ENCODE measurements at places on chromosomes 7 and 10.

DNA sequence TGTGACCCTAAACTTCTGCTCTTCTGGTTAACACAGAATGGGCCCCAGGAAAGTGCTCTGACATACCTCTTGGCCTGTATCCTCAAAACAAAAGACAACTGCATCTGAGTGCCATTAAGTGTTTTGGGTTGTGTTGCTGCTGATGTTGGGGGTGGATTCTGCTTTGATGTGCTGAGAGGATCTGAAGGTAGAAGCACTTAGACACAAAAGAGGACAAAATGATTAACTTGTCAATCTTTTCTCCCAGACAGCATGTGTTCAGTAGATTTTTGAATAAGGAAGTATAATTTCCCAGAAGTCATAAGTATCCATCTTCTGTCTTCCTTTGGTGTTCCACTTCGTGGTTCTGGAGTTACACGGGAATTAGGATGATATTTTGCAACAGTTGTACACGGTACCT lies 16.1 kb upstream of the TMEM178B start:
- peaks cover 16% of the 10 kb centered on the region for H3K4me1 ChIP-seq
- peaks cover 1% of the 10 kb centered on the region for H3K36me3 ChIP-seq
- no peak overlapping the region for H3K27ac ChIP-seq

DNA sequence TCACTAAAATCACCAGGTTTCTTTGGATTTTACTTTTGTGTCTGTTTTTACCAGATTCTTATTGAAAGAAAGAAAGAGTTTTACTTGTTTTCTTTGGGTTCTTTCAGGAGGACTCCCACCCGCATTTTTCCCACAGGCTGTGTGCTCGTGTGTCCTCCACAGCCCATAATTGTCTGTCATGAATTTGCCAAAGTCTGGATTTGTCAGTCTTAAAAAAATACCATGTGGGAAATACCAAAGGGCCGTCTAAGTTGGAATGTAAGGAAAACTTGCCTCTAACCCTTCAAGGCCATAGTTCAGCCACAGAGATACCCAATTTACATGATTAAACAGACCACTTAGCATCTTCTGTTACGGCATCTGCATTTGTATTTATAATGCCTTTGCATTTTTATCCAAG lies 41.3 kb upstream of the INHBA start:
- DNase-seq: no peak
- no peak overlapping the region for H3K27ac ChIP-seq
- no peaks in the 10 kb centered on the region for H3K4me1 ChIP-seq
- no peak overlapping the region for H3K4me3 ChIP-seq
- H3K36me3 ChIP-seq: no peaks in the 10 kb centered on the region
- H3K27me3 ChIP-seq: no peaks in the 10 kb centered on the region

DNA sequence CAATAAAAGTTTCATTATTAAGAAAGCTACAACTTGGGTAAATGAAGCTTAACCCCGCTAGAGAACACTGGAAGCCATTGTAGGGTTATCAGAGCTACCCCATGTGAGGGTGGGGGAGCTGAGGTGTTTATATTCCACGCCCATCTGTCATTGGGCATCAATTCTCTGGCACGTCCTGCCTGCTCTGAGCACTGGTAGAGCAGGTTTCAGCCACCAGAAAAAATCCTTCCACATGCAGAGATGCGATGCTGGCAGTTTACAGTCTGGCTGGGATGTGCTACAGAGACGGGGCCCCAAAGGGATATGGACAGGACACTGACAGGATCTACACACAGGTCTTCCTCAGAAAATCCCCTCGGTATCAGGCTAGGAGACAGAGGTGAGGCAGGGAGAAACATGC lies 15.9 kb upstream of the RAPGEF5 start:
- H3K27ac ChIP-seq: no peak overlapping the region
- no peak overlapping the region for H3K4me3 ChIP-seq
- no peaks in the 10 kb centered on the region for H3K4me1 ChIP-seq
- H3K27me3 ChIP-seq: peaks cover 3% of the 10 kb centered on the region

- H3K4me1 ChIP-seq: peaks cover 45% of the 10 kb centered on the region
- H3K27me3 ChIP-seq: no peaks in the 10 kb centered on the region
- no peak overlapping the region for H3K4me3 ChIP-seq
- H3K27ac ChIP-seq: peak overlapping the region; percentile 30
- no peak for DNase-seq
Measured at GRCh38 chr7:149022756-149023360, 5.4 kb downstream of the PDIA4 start.

GRCh38 chr7:37482953-37483352 lies 34.3 kb upstream of the ELMO1 start:
- no peak overlapping the region for H3K27ac ChIP-seq
- no peak for DNase-seq
- H3K4me3 ChIP-seq: no peak overlapping the region
- H3K4me1 ChIP-seq: no peaks in the 10 kb centered on the region
- H3K27me3 ChIP-seq: peaks cover 4% of the 10 kb centered on the region

- peaks cover 47% of the 10 kb centered on the region for H3K4me1 ChIP-seq
- peaks cover 10% of the 10 kb centered on the region for H3K36me3 ChIP-seq
- no peak overlapping the region for H3K27ac ChIP-seq
- H3K4me3 ChIP-seq: no peak overlapping the region
- peaks cover 17% of the 10 kb centered on the region for H3K27me3 ChIP-seq
- no peak for DNase-seq
Measured at GRCh38 chr7:22700559-22701002, 26.4 kb upstream of the IL6 start.

- H3K4me1 ChIP-seq: no peaks in the 10 kb centered on the region
- H3K27ac ChIP-seq: no peak overlapping the region
- no peak overlapping the region for H3K4me3 ChIP-seq
Measured at GRCh38 chr10:64080071-64080470, 558.9 kb downstream of the REEP3 start.

GRCh38 chr10:14010101-14010558 lies 320.6 kb downstream of the FRMD4A start:
- peaks cover 44% of the 10 kb centered on the region for H3K4me1 ChIP-seq
- H3K4me3 ChIP-seq: peak overlapping the region; percentile 72
- no peak for DNase-seq
- H3K36me3 ChIP-seq: peaks cover 1% of the 10 kb centered on the region
- H3K27ac ChIP-seq: peak overlapping the region; percentile 93

GRCh38 chr10:42962110-42962901 lies 114.6 kb upstream of the RET start:
- H3K36me3 ChIP-seq: no peaks in the 10 kb centered on the region
- no peak for DNase-seq
- no peak overlapping the region for H3K27ac ChIP-seq
- no peaks in the 10 kb centered on the region for H3K4me1 ChIP-seq

DNA sequence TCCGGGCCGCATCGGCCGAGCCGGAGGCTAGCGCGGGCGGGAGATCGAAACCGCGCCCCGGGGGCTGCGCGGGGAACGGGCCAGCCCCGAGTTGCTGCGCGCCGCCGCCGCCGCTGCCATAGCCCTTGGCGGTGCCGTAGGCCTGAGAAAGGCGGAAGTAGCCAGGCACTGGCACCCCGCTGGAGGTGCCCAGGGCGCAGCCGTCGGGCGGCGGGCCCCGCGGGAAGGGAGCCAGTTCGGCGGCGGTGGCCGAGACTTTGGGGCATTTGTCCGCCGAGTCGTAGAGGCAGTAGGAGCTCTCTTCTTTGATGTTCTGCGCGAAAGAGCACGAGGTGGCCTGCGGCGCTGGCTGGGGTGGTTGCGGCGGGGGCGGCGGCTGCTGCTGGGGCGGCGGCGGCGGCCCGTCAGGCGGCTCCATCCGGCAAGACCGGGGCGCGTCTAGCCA lies 587 bp downstream of the HOXA10 start:
- H3K4me1 ChIP-seq: peaks cover 10% of the 10 kb centered on the region
- H3K27ac ChIP-seq: no peak overlapping the region
- H3K36me3 ChIP-seq: peaks cover 8% of the 10 kb centered on the region
- H3K27me3 ChIP-seq: peaks cover 98% of the 10 kb centered on the region
- peak; percentile 21 for DNase-seq

DNA sequence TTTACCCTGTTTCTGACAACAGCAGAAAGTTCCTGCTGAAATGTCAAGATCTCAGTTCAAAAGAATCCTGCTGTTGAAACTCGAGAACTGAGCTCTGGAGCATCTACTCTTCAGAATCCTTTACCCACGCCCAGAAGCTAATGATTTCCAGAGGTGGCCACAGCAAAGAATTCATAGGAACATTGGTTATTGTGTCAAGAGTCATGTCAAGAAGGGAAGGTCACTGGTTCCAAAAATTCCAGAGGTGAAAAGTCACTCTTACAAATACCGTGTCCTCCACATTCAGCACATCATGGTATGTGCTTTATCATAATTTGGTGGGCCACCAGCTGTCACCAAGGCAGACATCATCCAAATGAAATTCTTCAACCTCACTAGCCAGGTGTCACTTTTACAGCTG lies 394.4 kb upstream of the NPVF start:
- H3K4me1 ChIP-seq: peaks cover 17% of the 10 kb centered on the region
- DNase-seq: no peak
- no peaks in the 10 kb centered on the region for H3K36me3 ChIP-seq
- peaks cover 5% of the 10 kb centered on the region for H3K27me3 ChIP-seq

DNA sequence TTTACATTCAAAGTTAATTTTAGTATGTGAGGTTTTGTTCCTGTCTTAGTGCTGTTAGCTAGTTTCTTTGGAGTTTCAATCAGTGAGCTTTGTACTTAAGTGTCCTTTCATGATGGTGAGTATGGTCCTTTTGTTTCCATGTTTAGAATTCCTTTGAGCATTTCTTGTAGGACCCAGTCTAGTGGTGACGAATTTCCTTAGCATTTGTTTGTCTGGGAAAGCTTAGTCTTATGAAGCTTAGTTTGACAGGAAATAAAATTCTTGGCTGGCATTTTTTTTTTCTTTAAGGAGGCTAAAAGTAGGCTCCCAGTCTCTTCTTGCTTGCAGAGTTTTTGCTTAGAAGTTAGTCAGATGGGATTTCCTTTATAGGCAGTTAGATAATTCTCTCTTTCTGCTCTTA lies 209.2 kb upstream of the SEMA3C start:
- H3K27ac ChIP-seq: no peak overlapping the region
- no peaks in the 10 kb centered on the region for H3K4me1 ChIP-seq
- H3K4me3 ChIP-seq: no peak overlapping the region
- no peaks in the 10 kb centered on the region for H3K27me3 ChIP-seq

DNA sequence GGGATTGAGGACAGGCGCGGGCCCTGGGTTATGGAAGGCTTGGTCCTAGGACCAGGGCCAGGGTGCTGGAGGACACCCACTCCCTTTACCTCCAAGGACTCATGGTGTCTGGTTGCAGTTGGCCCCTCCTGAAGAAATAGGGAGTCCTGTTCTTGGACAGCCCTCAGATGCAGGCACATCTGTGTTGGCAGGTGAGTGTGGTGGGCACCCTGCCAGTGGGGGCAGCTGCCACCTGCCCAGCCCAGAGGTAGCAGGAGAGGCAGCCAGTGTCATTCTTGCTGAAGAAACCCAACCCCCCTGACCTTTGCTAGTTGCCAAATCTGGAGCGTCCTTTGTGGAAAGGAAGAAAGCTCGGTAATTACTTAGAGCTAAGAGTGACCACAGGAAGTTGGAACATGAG lies 8.3 kb downstream of the GALNT17 start:
- no peak overlapping the region for H3K27ac ChIP-seq
- peaks cover 1% of the 10 kb centered on the region for H3K36me3 ChIP-seq
- no peak overlapping the region for H3K4me3 ChIP-seq
- DNase-seq: no peak

DNA sequence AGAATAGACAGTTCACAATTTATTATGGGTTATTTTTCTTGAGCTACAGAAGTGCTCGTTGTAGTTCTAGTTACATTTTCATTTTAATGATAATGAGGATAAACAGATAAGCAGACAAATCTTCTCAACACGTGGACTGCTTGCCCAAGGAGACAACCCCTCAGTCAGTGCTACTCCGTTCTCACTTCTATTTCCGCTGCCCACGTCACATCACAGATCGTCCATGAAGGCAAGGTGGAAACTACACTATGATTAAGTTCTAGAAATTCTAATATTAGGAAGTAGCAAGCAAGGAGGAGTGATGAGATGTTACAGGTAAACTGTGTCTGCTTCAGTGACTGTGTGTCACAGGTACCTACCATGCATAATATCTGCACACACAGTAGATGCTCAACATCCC lies 210.5 kb downstream of the CHCHD3 start:
- H3K4me1 ChIP-seq: peaks cover 5% of the 10 kb centered on the region
- DNase-seq: no peak
- no peaks in the 10 kb centered on the region for H3K27me3 ChIP-seq
- no peak overlapping the region for H3K27ac ChIP-seq
- H3K36me3 ChIP-seq: no peaks in the 10 kb centered on the region

GRCh38 chr7:7103343-7104313 lies 78.7 kb upstream of the C1GALT1 start:
- no peak overlapping the region for H3K27ac ChIP-seq
- H3K36me3 ChIP-seq: no peaks in the 10 kb centered on the region
- peaks cover 1% of the 10 kb centered on the region for H3K27me3 ChIP-seq
- no peak for DNase-seq

GRCh38 chr10:132792796-132793195 lies 6.8 kb upstream of the NKX6-2 start:
- H3K4me1 ChIP-seq: no peaks in the 10 kb centered on the region
- H3K27ac ChIP-seq: no peak overlapping the region
- no peak overlapping the region for H3K4me3 ChIP-seq
- DNase-seq: no peak
- H3K36me3 ChIP-seq: no peaks in the 10 kb centered on the region

GRCh38 chr7:157627646-157628045 lies 290.8 kb downstream of the DNAJB6 start:
- peaks cover 64% of the 10 kb centered on the region for H3K4me1 ChIP-seq
- DNase-seq: no peak
- peak overlapping the region; percentile 71 for H3K27ac ChIP-seq
- peaks cover 18% of the 10 kb centered on the region for H3K36me3 ChIP-seq
- H3K27me3 ChIP-seq: peaks cover 47% of the 10 kb centered on the region

- H3K27me3 ChIP-seq: no peaks in the 10 kb centered on the region
- H3K4me1 ChIP-seq: no peaks in the 10 kb centered on the region
- H3K4me3 ChIP-seq: no peak overlapping the region
- H3K36me3 ChIP-seq: no peaks in the 10 kb centered on the region
- no peak for DNase-seq
- H3K27ac ChIP-seq: no peak overlapping the region
Measured at GRCh38 chr7:146875981-146876380, 759.4 kb downstream of the CNTNAP2 start.

GRCh38 chr7:140230516-140230860 lies 53.7 kb upstream of the KDM7A start:
- peaks cover 3% of the 10 kb centered on the region for H3K27me3 ChIP-seq
- DNase-seq: peak; percentile 83
- peaks cover 64% of the 10 kb centered on the region for H3K4me1 ChIP-seq
- peaks cover 5% of the 10 kb centered on the region for H3K36me3 ChIP-seq

DNA sequence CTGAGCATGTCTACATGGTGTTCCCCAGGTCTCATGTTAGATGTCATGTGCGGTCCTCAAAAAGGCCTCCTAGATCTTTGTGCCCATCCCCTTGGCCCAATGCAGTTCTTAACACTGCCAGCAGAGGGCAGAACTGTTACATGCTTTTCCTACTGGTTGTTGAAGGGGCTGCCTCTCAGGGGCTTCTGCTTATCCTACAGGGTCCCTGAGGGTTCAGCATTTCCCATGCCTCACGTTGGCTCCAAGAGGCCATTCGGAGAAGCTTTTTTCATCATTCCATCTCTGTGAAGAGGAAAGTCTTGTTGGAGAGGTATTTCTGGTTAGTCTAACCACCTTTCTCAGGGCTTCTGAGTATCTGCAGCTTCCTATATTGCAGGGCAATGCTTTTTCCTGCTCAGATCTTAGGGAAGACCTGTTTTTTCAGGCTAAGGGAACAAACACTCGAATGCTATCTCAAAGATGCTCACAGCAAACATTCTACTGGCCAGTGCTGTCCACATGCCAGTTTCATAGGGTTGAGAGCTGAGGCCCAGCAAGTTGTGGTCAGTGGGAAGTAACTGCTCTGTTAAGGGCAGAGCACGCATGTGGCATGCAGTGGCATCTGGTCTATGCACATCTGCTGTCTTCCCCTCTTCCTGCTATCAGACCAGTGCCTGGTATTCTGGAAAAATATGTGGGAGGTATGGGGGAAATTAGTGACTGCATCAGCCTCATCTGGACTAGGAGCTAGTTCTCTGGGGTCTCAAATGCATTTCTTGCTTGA lies 31.5 kb downstream of the MBL2 start:
- no peaks in the 10 kb centered on the region for H3K36me3 ChIP-seq
- peak; percentile 36 for DNase-seq
- no peaks in the 10 kb centered on the region for H3K27me3 ChIP-seq
- H3K27ac ChIP-seq: no peak overlapping the region
- no peak overlapping the region for H3K4me3 ChIP-seq
